ENCODE measurements at places on chromosomes 4 and X.

- no peak for DNase-seq
Measured at GRCh38 chr4:53616219-53616618, 24.9 kb upstream of the LNX1 start.

GRCh38 chr4:87911252-87911774 lies 64.2 kb upstream of the SPP1 start:
- no peak for DNase-seq

DNA sequence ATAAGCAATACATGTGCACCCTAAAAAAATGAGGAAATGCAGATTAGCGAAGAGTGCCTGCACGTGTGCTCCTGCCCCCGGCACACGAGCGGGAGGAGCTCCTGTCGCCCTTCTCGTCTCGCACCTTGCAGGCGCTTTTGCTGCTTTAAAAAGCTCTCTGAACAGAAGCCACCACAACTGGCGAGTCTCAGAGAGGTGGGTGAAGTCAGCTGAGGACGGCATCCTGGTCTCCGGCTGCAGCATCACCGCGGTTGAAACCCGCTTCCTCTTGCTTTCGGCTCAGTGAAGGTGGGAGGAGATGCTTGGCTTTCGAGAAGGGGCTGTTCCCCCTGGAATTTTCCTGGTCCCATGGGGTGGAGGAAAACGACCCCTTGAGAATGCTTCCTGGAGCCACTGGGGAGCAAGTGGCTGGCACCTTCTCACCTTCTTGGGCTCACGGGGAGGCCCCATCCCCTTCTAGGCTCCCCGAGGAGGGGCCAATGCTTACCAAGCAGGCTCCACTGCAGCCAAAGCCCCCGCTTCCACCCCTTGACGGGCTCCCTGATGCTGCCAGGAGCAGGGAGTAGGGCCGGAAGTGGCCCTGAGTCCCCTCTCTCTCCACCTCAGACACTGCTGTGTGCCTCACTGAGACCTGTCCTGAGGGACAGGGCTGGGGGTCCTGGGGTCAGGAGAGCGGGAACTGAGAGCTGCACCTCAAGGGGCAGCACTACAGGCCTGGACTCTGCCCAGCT lies 29.2 kb upstream of the MXD4 start:
- peak; percentile 82 for DNase-seq

DNA sequence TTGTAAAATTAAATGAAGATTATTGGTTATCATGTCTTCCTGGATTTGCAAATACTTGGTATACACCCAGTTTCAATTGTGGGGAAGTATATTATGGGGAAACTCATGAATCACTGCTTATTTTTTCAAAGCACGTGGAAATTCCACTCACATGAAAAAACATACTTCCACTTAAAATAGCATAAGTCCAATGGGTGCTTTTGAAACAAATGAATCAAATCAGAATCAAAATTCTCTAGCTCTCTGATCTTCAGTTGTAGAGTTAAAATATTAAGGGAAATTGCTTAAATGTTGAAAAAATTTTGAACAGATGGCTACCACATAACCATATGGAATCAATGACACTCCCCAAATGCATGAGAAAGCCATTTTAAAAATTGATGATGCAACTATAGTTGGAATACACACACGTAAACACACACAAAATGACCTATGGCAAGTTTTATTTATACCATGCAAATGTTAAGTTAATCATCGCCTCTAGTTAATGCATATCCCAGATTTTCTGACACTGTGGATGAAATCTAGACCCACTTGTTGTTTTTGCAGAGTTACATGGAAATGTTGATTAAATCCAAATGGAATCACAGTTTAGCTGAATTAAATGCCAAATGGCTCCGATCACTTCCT lies 93.2 kb downstream of the ARSF start:
- no peak for DNase-seq

- no peak for DNase-seq
Measured at GRCh38 chrX:69153060-69153730, 12.1 kb downstream of the PJA1 start.

- no peak for DNase-seq
Measured at GRCh38 chr4:173253561-173253960, 80.6 kb downstream of the HMGB2 start.

- no peak for DNase-seq
Measured at GRCh38 chr4:98786866-98787265, 128.5 kb upstream of the TSPAN5 start.

- DNase-seq = no peak
Measured at GRCh38 chr4:54187148-54187547, 41.9 kb upstream of the PDGFRA start.

GRCh38 chr4:2297606-2298531 lies 36.0 kb upstream of the MXD4 start:
- no peak for DNase-seq

GRCh38 chr4:64417974-64418373 lies 8.7 kb upstream of the TECRL start:
- DNase-seq = no peak

- peak; percentile 33 for DNase-seq
Measured at GRCh38 chr4:1410491-1411325, 4.5 kb upstream of the NKX1-1 start.

- peak; percentile 67 for DNase-seq
Measured at GRCh38 chr4:53196882-53197771, 168.7 kb downstream of the SCFD2 start.

DNA sequence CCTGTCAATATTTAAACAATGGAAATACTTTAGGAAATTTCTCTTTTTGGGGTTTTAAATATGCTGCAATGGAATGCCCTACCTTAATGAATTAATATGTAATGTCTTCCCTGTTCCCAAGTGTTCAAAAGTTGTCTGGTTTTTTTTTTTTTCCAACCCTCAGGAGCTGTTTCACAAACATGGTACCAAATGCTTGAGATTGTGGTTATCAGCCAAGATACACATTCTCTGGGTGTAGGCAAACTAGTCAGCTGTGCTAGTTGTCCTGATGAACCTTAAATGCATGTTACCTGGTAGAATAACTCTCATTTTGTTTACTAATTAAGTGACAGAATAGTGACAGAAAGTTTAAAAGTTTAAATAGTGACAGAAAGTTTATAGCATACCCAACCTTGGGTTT lies 50.7 kb downstream of the FHL1 start:
- no peak for DNase-seq

DNA sequence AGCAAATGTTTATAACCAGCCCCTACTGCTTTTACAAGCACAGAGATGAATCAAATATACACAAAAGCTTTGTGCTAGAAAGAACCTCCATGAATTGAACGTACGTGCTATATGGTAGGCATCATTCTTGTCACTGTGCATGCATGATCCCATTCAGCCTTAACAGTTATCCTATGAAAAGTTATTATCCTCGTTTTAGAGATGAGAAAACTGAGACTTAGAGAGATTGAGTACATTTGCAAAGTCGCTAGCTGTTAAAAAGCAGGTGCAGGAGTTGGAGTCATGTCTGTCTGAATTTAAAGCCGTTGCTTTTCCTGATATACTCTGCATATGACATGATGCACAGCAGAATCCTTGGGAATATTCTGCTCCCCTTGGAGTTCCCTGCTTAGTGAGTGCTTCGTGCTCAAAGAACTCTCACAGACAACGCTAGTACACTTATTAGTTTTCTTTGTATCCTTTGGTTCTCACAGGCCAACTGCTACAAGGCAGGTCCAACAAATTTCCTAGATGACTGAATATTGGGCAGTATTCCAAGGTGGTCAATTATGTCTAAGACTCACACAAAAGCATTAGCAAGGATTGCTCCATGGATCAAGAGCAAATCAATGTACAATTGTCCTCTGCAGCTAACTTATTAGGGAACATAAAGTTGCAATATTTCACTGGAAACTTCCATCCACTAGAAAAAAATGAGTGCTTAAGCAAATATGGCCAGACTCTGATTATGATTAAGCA lies 42.8 kb upstream of the TRIM2 start:
- no peak for DNase-seq

GRCh38 chr4:169492436-169493163 lies 119.8 kb downstream of the NEK1 start:
- peak; percentile 26 for DNase-seq

DNA sequence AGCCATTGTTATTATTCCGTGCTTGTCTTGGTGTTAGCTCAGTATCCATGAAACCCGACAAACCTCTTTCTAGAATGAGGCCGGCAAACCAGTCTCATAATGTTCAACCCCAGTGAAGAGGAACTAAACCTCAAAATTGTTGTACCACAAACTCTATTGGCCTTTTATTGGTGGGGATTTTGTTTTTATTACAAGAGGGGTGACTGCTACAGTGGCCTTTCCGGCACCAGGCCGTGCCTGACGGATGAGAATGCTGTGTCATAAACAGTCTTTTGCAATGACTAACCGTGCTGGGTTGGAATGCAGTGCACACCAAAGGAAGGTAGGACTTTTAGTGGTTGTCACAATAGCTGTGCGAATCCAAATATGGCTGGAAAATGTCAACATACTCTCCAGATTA lies 60.8 kb downstream of the SHROOM2 start:
- DNase-seq = no peak

DNA sequence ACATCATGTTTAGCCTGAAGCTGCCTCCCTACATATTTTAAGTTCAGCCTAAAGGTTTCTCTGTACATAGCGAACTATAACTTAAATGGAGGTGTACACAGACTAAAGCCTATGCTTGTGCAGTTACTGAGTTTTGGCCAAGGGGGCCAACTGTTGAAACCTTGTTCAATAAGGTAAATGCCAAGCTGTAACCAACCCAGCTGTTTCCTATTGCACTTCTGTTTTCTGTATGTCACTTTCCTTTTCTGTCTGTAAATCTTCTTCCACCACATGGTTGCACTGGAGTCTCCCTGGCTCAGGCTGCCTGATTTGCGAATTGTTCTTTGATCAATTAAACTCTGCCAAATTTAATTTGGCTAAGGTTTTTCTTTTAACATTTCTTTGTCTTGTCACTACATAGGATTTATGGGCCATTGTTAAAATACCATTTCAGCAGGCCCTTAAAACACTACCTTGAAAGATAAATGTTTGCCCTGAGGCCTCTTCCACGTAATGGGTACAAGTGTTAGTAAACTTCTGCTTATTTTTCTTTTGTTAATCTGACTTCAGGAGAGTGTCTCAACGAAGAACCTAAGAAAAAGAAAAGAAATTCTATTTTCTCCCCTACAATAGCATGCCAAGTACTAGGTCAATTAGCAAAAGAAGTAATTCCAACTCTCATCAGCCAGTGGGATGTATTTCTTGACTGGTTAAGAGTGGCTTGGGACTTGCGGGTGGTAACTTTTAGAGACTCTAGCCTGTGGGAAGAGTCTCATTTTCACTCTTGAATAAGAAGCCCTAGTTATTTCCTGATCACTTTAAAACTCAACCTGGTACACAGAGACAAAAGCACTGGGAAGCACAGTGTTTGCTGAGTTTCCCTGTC lies 45.7 kb upstream of the PRSS12 start:
- DNase-seq = no peak

DNA sequence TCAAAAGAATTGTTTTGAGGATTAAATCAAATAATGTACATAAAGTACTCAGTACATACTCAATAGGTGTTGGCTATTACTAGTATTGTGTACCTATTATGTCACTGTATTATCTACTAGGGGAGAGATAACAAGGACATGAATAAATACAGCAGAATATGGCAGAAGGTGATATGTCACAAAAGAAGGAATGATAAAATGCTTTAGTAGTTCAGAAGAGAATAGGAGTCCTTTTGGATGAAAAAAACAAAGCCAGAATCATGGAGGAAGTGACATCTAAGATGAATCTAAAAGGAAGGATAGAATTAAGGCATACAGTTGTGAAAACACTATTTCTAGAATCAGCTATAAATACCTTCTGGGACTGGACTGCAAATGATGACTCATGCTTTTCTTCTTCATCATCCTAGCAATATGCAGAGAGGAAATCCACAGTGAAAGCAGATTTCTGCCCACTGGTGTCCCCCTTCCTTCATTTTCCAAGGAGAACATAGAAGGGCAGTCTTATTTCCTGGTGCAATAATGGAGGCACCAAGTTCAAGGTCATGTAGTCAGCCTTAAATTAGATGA lies 98.7 kb downstream of the GLUD2 start:
- DNase-seq = no peak

DNA sequence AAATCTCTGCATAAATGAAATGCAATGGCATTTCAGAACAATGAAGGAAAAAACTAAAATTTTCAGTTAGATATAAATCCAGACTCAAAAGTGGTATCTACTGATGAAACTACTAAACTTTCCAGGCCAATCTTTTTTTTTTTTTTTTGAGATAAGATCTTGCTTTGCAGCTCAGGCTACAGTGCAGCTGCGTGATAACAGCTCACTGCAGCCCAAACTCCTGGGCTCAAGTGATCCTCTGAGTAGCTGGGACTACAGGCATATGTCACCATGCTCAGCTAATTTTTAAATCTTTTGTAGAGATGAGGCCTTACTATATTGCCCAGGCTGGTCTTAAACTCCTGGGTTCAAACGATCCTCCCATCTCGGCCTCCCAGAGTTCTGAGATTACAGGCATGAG lies 1228.2 kb upstream of the ADGRL3 start:
- DNase-seq = no peak

DNA sequence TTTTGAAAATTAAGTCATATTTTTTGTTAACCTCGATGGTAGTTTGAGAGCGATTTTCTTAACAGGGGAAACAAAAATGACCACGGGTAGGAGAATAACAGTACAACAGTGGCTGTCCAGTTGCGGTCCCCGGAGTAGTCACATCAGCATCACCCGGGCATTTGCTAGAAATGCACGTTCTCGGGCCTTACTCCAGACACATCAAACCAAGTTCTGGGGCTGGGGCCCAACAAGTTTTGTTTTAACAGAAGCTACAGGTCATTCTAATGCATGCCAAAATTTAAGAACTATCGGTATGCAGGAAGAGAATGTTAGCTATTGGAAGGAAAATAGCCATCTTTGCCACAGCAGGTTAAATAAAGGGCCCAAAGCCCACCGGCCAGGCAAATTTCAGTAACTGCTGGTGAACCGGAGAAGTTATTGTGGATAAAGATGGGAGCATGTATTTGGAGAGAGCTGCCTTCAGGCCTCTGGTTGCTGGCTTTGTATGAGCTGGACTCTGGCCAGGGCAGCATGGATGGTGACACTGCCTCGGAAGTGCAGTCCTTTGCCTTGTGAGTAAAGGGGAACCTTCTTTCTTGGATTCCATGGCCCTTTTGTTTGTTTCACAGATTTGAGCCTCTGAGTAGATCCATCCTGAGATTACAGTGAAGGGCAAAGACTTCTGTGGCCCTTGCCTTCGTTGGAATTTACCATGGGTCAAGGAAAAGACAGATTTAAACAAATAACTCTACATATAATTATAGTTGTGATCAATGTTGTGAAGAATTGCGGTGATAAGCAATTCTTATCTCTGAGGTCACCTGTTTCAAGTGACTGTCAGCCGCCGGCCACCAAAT lies 62.1 kb downstream of the TBC1D14 start:
- no peak for DNase-seq

GRCh38 chrX:152537373-152537772 lies 86.3 kb upstream of the GABRA3 start:
- no peak for DNase-seq

GRCh38 chrX:140346729-140347128 lies 158.1 kb downstream of the SOX3 start:
- DNase-seq = no peak

GRCh38 chr4:22021106-22021505 lies 72.5 kb upstream of the KCNIP4 start:
- DNase-seq = no peak

All from CD4-positive, alpha-beta T cell treated with Interleukin-4 for 1 hour (primary cell).